ENCODE measurements at places on chromosomes 3 and 15. TPM values are rescaled to one million over a fixed set of nuclear protein-coding genes. Genes with fewer than 3 reads are reported as not detected.

NRG4 gene
- total RNA-seq: not detected

DNA sequence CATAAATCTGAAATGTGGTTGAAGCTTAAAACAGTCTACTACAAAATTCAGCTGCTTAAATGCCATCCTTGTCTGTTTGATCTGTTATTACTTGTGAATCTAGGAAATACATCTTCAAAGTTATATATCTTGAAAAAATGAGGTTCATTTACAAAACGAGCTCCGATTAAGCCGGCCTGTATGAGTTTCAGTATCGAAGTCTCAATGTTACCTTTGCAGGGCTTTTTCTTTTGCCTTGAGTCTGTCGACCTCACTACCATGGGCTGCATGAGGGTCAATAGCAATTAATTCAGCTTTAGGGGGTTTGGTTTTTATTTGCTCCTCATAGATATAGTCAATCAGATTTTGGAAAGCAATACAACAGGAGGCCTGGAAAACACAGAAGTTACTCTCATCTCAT, 23.2 kb downstream of the ERICH6 start:
- peaks cover 2% of the 10 kb centered on the region for H3K36me3 ChIP-seq
- no peak overlapping the region for H3K27ac ChIP-seq
- H3K27me3 ChIP-seq: no peaks in the 10 kb centered on the region
- no peaks in the 10 kb centered on the region for H3K4me1 ChIP-seq
- H3K4me3 ChIP-seq: no peak overlapping the region
- no peak for DNase-seq

GRCh38 chr3:159273608-159274007, 471.8 kb downstream of the MFSD1 start:
- peak; percentile 46 for DNase-seq
- H3K27me3 ChIP-seq: no peaks in the 10 kb centered on the region
- no peak overlapping the region for H3K27ac ChIP-seq
- no peaks in the 10 kb centered on the region for H3K4me1 ChIP-seq
- no peaks in the 10 kb centered on the region for H3K36me3 ChIP-seq

- peak overlapping the region; percentile 75 for H3K27ac ChIP-seq
- H3K4me1 ChIP-seq: peaks cover 9% of the 10 kb centered on the region
- no peaks in the 10 kb centered on the region for H3K27me3 ChIP-seq
- no peaks in the 10 kb centered on the region for H3K36me3 ChIP-seq
Observed at GRCh38 chr3:134464064-134464688, 21.6 kb downstream of the ANAPC13 start.

DNA sequence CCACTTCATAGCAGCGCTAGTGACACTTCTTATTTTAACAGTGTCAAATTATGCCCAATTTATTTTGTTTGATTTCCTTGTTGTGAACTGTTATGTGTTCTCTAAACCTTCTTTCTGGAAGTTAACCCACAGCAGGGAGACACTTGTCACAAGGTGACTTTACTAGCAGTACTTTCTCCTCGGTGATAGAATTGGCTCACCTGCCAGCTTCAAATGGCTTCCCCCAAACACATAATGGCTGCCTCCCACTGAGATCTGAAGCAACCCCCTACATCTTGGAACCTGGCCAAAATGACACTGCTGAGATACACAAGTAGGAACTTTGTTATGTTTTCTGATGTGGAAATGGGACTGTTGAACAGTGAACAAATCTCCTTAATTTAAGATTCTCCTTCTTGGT, 238.8 kb upstream of the DPH6 start:
- no peaks in the 10 kb centered on the region for H3K4me1 ChIP-seq
- no peaks in the 10 kb centered on the region for H3K36me3 ChIP-seq
- no peaks in the 10 kb centered on the region for H3K27me3 ChIP-seq
- H3K27ac ChIP-seq: no peak overlapping the region

GRCh38 chr3:56923526-56924224, 121.9 kb upstream of the ARHGEF3 start:
- H3K27ac ChIP-seq: no peak overlapping the region
- H3K4me3 ChIP-seq: no peak overlapping the region
- H3K36me3 ChIP-seq: no peaks in the 10 kb centered on the region
- H3K27me3 ChIP-seq: no peaks in the 10 kb centered on the region
- no peak for DNase-seq

DNA sequence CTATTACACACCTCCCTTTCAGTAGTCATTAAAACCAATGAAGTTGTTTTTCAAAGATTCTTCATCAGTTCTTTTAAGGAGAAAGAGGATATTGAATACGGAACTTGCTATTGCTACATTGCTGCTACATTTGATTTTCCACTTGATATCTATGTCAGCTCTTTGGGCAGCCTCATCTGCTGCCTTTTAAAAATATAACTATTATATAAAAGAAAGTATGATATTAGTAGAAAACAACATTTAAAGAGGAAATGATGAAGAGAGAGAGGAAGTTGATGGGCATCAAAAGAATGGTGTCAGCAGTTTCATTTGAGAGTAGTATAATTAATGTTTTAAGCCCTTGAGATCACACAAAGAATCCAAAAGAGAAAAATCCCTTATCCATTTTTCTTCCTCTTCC, 171.4 kb downstream of the NFKBIZ start:
- H3K4me1 ChIP-seq: no peaks in the 10 kb centered on the region
- no peak for DNase-seq
- no peak overlapping the region for H3K4me3 ChIP-seq
- no peak overlapping the region for H3K27ac ChIP-seq
- no peaks in the 10 kb centered on the region for H3K36me3 ChIP-seq

DNA sequence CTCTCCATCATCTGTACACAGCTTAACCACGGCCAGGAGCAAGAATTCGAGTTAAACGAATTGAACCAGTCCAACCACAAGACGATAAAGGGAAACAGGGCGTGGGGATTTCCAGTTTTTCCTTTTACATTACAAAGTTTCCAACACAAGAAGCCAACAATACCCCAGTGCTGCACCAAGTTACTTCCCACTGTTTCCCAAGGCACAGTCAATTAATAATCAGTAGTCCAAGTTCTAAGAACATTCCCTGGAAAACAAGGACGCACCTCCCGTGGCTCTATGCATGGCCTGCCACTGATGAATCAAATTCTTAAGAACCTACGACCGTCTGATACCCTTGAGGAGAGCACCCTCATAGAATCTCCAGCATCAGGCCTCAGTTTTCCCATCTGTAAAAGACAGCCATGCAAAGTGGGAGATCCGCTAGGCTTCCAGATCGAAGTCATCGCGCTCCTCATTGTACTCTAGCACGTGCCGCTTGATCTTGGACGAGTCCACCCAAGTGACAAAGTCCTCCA, 774 bp downstream of the IMP3 start:
- DNase-seq: no peak
- H3K27ac ChIP-seq: no peak overlapping the region
- H3K4me1 ChIP-seq: no peaks in the 10 kb centered on the region

DNA sequence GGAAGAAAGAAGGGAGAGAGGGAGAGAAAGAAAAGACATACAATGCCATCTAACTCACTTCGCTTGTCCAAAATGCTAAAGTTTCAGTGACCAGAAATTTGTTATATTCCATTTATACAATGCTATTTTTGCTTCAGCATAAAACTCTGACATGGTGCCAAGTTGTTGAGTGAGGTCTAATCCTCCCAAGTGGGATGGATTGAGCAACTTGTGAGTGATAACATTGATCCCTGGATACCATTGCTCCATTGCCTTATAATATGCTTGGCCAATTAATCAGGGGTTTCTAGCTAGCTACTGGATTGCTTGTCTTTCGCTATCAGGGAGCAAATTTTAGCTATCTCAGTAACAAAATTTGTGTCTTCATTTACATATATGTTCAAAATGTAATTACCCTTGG, 615.6 kb upstream of the DPPA4 start:
- H3K4me3 ChIP-seq: no peak overlapping the region
- H3K4me1 ChIP-seq: no peaks in the 10 kb centered on the region
- no peaks in the 10 kb centered on the region for H3K27me3 ChIP-seq

- no peaks in the 10 kb centered on the region for H3K27me3 ChIP-seq
- no peak overlapping the region for H3K27ac ChIP-seq
- no peaks in the 10 kb centered on the region for H3K4me1 ChIP-seq
- no peak overlapping the region for H3K4me3 ChIP-seq
Observed at GRCh38 chr15:23422099-23422945, 24.7 kb downstream of the GOLGA6L2 start.

- DNase-seq: no peak
- no peak overlapping the region for H3K27ac ChIP-seq
- no peaks in the 10 kb centered on the region for H3K27me3 ChIP-seq
- peaks cover 3% of the 10 kb centered on the region for H3K36me3 ChIP-seq
- no peak overlapping the region for H3K4me3 ChIP-seq
- no peaks in the 10 kb centered on the region for H3K4me1 ChIP-seq
Observed at GRCh38 chr15:99163271-99164062, 58.6 kb downstream of the SYNM start.

GRCh38 chr3:44340058-44340395, 1.5 kb downstream of the TCAIM start:
- H3K27ac ChIP-seq: no peak overlapping the region
- no peaks in the 10 kb centered on the region for H3K4me1 ChIP-seq
- no peak for DNase-seq
- no peaks in the 10 kb centered on the region for H3K27me3 ChIP-seq
- H3K36me3 ChIP-seq: peaks cover 9% of the 10 kb centered on the region

GRCh38 chr3:123491966-123492587, 43.2 kb upstream of the ADCY5 start:
- no peaks in the 10 kb centered on the region for H3K27me3 ChIP-seq
- no peaks in the 10 kb centered on the region for H3K4me1 ChIP-seq
- no peak for DNase-seq
- no peak overlapping the region for H3K4me3 ChIP-seq
- H3K36me3 ChIP-seq: peaks cover 15% of the 10 kb centered on the region

DNA sequence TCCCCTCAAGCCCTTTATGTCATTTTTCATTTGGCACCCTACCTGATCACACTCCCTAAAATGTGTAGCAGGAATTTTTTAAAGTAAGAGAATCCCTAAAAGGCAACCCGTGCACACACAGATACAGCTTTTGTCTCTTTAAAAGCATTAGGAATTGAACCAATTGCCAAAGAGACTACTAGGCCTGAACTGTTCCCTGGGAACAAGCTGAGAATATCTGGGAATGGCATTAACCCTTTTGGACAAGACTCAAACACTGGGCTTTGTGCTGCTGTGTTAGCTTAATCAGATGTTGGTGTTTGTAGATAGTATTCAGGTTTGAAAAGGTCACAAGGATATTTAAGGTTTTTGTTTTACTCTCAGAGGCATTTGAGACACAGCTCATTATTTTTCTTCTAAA, 414.4 kb upstream of the PDZRN3 start:
- no peak for DNase-seq
- H3K4me3 ChIP-seq: no peak overlapping the region
- no peaks in the 10 kb centered on the region for H3K4me1 ChIP-seq

- H3K27ac ChIP-seq: no peak overlapping the region
- no peak overlapping the region for H3K4me3 ChIP-seq
- H3K4me1 ChIP-seq: peaks cover 3% of the 10 kb centered on the region
- no peaks in the 10 kb centered on the region for H3K27me3 ChIP-seq
- H3K36me3 ChIP-seq: peaks cover 7% of the 10 kb centered on the region
Observed at GRCh38 chr3:136909187-136909586, 47.2 kb downstream of the NCK1 start.

MYO1E gene
- total RNA-seq: 235 TPM

SLC12A1 gene
- 0.04 TPM for total RNA-seq

DNA sequence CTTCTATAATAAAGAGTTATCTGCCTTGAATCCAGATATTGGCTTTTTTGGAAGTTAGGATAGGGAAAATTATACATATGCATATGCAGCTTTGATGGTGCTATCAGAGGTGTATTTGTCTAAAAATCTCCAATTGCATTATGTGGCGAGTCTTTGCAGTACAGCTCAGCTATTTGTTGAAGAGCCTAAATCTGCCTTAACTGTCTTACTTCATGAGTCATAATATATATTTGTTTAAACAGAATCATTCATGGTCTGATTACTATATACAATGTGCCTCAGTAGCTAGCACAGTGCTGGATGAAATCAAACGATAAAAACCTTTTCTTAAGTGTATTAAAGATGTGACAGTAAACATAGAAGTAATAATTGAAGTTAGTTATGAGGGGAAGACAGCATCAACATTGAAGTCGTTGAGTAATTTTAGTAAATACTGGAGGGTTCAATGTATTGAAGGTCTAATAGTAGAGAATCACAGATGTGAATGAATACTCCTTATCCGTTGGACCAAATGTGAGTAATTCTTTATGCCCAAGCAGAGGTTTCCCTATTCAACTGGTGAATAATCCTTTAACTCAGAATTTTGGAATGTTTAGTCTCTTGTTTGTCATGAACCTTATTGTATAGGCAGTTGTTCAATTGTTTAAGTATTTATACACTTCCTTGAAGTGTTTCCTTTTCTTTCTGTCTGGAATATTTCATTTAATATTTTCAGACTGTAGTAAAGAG, 74.8 kb upstream of the NAALADL2 start:
- no peak overlapping the region for H3K4me3 ChIP-seq
- H3K27ac ChIP-seq: no peak overlapping the region
- no peak for DNase-seq
- peaks cover 9% of the 10 kb centered on the region for H3K36me3 ChIP-seq
- H3K4me1 ChIP-seq: no peaks in the 10 kb centered on the region

- H3K27ac ChIP-seq: no peak overlapping the region
- DNase-seq: peak; percentile 94
- no peaks in the 10 kb centered on the region for H3K36me3 ChIP-seq
Observed at GRCh38 chr3:139329364-139329850, 14.4 kb upstream of the MRPS22 start.

ANKUB1 gene
- not detected for total RNA-seq

DNA sequence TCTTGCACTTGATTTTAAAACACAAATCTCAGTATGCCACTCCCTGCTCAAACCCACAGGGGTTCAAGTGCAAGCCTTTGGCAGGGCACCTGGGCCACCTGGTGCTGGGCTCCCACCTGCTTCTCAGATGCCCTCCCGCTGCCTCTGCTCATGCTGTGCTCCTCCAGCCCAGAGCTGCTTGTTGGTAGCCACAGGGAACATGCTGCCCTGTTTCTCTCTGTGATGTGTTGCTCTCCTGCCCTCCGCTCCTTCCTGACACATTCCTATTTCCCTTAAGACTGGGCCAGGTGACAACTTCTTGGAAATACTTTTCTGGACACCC, 27.1 kb upstream of the KY start:
- H3K4me3 ChIP-seq: no peak overlapping the region
- no peaks in the 10 kb centered on the region for H3K4me1 ChIP-seq
- no peak overlapping the region for H3K27ac ChIP-seq
- H3K36me3 ChIP-seq: no peaks in the 10 kb centered on the region
- H3K27me3 ChIP-seq: peaks cover 4% of the 10 kb centered on the region

DNA sequence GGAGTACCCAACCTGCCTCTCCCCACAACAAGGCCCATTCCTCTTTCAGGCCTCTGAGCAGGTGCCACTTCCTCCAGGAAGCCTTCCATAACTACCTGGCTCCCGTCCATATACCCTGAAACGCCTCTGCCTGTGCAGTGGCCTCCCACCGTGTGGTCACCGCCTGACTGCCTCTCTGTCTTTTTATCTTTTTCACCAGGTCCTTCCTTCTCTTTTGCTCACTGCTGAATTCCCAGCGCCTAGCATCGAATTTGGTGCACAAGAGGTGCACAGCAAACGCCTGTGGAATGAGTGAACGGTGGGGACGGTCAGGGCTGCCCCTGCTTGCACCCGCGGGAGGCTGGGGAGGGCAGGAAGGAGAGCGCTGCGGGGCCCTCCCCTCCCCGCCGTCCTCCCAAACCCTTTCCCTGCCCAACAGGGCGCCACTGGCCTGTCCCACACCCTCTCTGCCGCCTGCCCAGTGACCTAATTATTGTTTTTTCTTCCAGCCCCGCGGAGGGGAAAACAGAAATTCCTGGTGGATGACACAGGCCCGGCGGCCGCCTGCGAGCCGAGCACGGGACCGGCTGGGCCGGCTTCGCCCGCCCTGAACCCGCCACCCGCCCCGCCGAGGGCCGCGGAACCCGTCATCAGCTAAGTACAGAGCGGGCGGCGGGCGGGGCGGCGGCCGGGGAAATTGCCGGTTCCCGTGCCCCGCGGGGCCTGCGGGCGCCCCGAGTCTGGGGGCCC, 140.1 kb downstream of the SMAD6 start:
- H3K4me3 ChIP-seq: peak overlapping the region; percentile 63
- H3K27ac ChIP-seq: no peak overlapping the region
- DNase-seq: no peak
- H3K27me3 ChIP-seq: peaks cover 16% of the 10 kb centered on the region

MFN1 gene
- total RNA-seq: 45.2 TPM

Data from H9 (cell line).